NCI-H2081 treated with DMSO at 0.1 percent for 48 hours (cell line): ENCODE measurements at places on chromosomes 6 and 20.

DNA sequence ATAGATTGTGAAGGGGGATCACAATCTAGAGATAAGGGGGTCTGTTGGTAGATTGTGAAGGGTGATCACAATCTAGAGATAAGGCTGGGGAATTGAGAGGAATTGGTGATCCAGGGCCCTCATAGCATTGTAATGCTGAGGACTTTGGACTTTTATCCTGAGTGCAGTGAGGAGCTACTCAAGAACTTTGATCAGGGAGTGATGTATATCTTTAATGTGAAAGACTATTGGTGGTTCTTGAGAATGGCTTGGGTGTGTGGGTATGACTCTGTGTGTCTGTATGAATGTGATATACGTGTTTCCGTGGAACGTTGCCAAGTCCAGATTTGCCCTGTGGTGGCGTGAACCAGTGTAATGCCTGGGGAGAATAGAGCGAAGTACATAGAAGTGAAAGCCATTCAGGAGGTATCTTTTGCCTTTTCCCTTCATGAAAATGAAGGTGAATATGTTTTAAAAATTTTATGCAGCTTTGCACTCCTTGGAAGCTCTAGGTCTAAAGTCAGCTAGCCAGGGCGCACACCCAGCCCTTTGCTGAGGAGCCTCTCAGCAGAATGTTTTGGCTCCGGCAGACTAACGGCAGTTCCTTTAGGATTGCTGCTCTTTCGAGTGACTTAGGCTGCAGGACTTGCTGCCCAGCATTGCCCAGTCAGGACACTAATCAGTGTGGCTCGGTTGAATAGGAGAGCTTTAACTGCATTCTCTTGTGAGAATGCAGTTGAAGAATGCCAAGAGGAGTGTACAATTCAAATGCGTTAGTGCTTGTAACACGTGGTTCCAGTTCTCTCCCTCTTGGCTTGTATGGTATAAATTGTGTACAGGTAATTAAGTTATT lies 3.5 kb downstream of the ZFAND3 start:
- DNase-seq: no peak

DNA sequence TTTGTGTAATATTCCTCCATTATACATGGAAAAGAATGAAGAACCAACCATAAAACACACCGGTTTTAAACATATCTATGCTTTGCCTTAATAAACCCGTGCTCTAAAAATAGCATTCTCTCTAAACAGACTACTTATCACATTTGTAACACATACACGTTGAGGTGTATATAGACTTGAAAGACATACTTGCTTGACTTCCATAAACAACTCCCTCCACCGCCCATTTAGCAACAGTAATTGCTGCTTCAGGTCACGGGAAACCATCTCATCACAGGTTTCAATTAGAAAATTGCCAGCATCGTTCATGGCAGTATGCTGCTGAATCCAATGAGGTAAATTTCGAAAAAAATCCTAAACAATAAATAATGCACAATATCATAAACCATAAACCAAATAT lies 174.0 kb downstream of the SYNE1 start:
- no peak for DNase-seq

GRCh38 chr20:50712771-50713656 lies 18.4 kb upstream of the PARD6B start:
- no peak for DNase-seq

- DNase-seq: no peak
Measured at GRCh38 chr6:166997768-166998255, 1.4 kb upstream of the CEP43 start.

GRCh38 chr6:123715006-123715863 lies 78.5 kb upstream of the TRDN start:
- DNase-seq: no peak

DNA sequence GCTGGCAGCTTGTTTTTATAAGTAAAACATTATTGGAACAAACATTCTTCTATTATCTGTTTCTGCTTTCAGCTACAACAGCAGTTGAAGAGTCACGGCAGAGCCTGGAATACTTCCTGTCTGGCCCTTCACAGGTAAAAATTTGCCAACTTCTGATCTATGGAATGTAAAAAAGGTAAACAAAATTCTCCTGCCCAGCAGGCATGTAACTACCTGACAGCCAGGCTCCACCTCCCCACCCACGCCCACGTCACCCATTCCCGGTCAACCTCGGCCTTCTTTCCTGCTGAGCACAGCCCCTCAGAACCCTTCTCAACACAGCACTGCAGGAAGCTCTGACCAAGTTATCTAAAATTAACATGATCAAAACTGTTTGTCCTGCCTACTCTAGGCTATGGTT lies 166.0 kb downstream of the DLL1 start:
- DNase-seq: no peak
